Stimulated activated CD8-positive, alpha-beta memory T cell treated with anti-CD3 and anti-CD28 coated beads, Interleukin-4, amount 100 ng/mL, for 1 hour (primary cell): ENCODE measurements at places on chromosomes 6 and 20.

DNA sequence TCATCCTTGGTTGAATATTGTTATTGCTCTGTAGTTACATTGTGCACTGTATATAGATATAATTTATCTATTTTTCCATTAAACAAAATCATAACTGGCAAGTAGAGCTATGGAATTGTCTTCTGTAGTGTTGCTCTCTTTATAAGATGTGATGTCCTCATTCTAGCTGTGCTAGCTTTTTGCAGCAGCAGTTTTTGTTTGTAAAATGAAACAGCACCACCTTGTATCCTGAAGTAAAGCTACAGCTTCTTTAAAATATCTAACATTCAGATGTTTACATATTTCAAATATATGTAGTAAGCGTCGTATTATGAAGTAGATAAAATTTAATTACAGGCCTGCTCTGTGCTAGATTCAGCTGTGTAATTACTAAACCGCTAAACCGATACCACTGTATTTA is 328.8 kb upstream of the MANEA start:
- no peak for DNase-seq

- DNase-seq, result no peak
Observed at GRCh38 chr6:102215425-102215824, 821.9 kb downstream of the GRIK2 start.

- no peak for DNase-seq
Observed at GRCh38 chr20:23133560-23133998, 47.5 kb upstream of the CD93 start.

DNA sequence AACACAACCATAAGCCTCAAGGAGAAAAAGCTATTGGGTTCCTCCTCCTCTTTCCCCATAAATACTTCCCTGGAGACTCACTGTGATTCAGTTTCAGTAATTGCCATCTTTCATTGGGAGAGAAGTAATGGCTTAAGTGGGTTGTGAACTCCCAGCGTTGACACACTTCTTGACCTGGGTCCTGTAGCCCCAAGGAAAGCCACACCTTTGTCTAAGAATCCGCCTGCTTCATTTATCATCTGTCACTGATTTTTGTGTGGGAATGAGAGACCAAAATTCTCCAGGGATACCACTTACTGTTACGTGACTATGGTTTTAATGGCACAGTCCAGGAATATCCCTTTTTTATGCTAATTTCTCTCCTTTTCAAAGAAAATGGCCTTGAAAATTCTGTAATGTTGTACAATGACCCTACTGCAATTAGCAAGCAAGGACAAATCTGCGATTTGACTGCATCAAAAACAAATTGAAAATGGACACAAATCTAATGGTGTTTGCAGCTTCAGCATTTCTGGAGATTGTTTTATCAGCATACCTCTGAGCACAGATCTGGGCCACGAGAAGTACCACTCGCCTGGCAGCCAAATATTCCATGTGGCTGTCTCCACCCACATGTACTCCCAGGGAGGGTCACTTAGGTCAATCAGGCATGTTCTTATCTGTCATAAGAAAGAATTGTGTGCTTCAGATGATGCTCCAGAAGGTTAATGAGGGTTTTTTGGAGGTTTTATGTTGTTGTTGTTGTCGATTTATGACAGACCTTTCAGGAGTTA is 29.8 kb downstream of the DCBLD1 start:
- no peak for DNase-seq

- no peak for DNase-seq
Observed at GRCh38 chr6:15770347-15771143, 107.7 kb upstream of the DTNBP1 start.

GRCh38 chr6:98636941-98637340 is 197.4 kb upstream of the POU3F2 start:
- no peak for DNase-seq

DNA sequence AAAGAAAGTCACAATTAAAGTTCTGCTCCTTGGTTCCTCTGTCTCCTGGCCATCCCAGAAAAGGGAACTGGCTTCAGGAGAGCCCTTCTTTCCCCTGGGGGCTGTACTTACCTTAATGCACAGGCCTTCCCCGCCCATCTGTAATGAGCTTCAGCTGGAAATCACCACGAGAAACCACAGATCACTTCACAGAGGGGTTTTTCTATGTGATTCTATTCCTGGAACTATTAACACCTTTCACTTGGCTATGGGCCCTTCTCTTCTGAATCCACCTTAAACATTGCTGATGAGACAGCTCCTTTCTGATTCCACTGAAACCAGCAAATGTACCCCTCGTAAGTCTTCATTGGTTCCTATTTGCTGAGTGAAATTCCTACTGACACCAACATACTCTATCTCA is 80.7 kb downstream of the FOXF2 start:
- no peak for DNase-seq

GRCh38 chr6:93731306-93731705 is 311.9 kb upstream of the EPHA7 start:
- no peak for DNase-seq

- no peak for DNase-seq
Observed at GRCh38 chr20:34023937-34024722, 30.4 kb downstream of the RALY start.

GRCh38 chr6:69487688-69488087 is 309.1 kb downstream of the LMBRD1 start:
- no peak for DNase-seq

- no peak for DNase-seq
Observed at GRCh38 chr6:12343440-12344162, 53.4 kb downstream of the EDN1 start.

- DNase-seq, result no peak
Observed at GRCh38 chr20:49636447-49636846, 68.5 kb upstream of the PTGIS start.

GRCh38 chr6:78511009-78511408 is 356.3 kb upstream of the IRAK1BP1 start:
- no peak for DNase-seq

DNA sequence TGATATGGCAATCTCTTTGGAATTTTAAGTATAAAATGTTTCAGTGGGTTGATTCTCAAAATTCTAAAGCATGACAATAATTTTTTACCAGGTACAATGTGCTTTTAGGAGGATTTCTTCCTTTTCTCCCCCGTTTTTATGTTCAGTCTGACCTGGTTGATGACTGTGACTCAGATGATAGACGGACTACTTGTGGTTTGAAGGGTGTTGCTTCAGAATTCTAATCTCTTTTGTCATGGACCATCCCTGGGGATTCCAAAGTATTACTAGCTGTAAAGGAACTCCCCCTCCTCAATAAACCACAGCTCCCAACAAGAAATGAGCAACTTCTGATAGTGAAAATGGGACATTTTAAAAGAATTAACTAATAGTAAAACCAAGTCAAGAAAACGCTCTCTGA is 34.9 kb upstream of the TNFAIP3 start:
- no peak for DNase-seq

GRCh38 chr6:156164701-156165452 is 612.3 kb upstream of the ARID1B start:
- no peak for DNase-seq

GRCh38 chr6:57313711-57314471 is 3.5 kb upstream of the PRIM2 start:
- no peak for DNase-seq

DNA sequence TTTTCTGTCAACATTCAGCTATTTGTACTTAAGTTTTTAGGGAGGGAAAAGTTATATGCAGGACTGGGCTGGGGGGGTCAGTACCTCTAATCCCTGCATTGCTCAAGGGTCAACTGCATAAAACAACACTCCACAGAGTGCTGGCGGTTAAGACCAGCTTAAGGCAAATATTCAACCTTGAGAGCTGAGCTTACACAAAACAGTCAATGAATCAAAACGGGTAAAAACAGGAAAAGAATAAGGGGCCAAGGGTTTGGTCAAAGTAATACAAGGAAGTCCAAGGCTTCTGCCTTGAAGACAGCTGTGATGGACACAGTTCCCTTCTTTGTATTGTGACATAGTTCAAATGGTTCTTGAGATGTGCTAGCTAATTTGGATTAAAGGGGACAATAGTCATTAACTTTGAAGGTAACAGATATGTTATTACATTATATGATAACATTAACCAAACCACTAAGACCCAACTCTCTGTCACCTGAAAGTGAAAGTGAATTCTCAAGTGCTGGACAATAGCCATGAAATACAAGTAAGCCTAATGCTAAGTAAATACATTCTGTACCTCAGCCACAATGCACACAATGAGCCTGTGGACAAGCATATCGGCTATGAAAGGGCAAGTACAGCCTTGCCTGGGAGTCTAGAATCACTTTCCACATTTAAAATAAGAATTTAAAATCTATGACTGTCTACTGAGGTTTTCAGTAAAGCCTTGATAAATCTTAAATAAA is 106.8 kb downstream of the PDE10A start:
- DNase-seq, result no peak

DNA sequence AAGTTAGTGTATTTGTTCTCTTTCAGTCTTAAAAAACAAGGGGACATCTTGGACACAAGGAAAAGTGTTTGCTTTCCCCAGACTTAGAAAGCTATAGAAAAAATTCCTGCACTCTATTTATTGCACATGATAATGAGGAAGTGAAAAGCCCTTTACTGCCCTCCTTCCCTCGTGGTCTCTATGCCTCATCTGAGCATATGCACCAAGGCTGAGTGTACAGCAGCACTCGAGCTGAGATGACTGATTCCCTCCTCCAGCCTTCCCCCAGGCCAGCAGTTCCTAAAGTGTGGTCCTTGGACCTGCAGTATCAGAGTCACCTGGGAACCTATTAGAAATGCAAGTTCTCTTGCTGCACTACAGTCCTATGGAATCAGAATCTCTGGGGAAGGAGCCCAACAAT is 14.3 kb upstream of the LAMP5 start:
- no peak for DNase-seq

DNA sequence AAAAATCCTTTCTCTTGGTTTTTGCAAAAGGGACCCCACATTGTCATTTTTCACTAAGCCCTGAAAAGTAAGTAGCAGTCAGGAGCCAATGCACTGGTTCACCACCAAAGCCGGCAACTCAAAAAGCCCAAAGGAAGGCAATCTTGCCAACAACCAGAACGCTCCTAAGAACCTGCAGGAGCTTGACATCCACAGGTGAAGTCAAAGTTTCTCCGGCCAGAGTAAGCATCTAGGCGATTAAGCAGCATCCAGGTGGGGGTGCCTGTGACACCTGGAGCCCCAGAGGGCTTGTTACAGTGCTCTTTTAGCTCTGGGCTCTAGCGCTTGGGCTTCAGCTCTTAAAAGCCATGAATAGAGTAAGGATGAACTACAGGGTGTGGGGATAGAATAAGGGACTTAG is 36.1 kb downstream of the SLC35D3 start:
- DNase-seq, result no peak

- no peak for DNase-seq
Observed at GRCh38 chr6:129863664-129864063, 2.5 kb upstream of the TMEM244 start.

GRCh38 chr20:57537822-57538221 is 12.9 kb upstream of the CTCFL start:
- DNase-seq, result no peak

- DNase-seq, result no peak
Observed at GRCh38 chr6:143241111-143241510, 180.4 kb downstream of the AIG1 start.
